Neural crest cell (in vitro differentiated cells): ENCODE measurements at places on chromosomes 13 and 19.

- DNase-seq: no peak
Measured at GRCh38 chr13:113343692-113343968, 20.3 kb downstream of the GRTP1 start.

GRCh38 chr19:58277748-58278540 lies 811 bp upstream of the ZNF8 start:
- no peak for DNase-seq

DNA sequence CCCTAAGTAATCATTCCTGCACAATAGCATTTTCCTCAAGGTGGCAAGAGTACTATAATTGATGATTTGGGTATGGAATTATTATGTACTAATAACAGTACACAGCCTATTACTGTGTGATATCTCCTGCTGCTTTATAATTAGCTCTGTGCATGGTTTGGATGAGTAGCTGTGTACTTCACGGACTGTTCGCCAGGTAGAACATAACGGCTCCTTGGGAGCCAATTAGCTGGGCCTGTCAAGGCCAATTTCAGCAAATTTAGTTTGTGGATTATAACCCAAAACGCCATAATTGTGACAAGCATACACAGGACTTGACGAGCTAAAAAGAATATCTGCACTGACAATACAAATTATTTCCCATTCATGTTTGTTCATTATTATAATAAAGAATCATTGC lies 1584.2 kb downstream of the SLITRK1 start:
- DNase-seq: no peak

GRCh38 chr19:3665681-3666544 lies 34.4 kb downstream of the PIP5K1C start:
- peak; percentile 78 for DNase-seq

GRCh38 chr19:38727868-38728660 lies 16.2 kb downstream of the CAPN12 start:
- DNase-seq: no peak

GRCh38 chr19:4503132-4503824 lies 15.0 kb downstream of the PLIN4 start:
- no peak for DNase-seq

DNA sequence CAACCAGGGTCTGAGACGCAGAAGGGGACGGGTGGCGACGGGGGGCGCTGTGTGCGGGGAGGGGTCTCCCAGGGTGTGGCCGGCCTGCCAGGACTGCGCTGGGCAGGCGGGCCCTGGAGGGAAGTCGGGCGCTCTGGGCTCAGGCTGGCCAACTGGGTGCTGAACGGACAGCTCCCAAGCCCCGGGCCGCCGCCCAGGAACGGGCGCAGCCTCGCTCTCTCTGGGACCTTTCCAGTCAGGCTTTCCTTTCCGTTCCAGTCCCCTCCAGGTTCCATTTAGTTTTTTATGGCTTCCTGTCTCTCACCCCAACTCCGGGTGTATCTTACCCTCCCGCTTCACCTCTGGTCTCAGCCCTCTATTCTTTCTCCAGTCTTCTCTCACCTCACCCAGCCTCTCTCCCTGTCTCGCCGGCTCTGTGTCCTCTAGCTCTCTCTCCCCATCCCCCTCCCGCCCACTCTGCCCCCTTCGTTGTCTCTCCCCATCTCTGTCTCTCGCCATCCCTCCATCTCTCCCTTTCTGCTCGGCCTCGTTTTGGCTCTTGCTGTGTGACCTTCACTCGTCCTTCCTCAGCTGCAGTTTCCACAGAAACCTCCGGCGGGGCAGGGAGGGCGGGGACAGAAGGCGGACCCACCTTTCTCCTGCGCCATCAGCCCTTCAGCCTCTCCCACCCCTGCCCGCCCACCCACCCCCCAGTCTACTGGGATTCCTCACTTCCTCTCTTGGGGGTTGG lies 3.3 kb upstream of the ATP1A3 start:
- DNase-seq: peak; percentile 61

GRCh38 chr19:4932711-4933110 lies 23.4 kb downstream of the UHRF1 start:
- DNase-seq: no peak

- no peak for DNase-seq
Measured at GRCh38 chr19:41411968-41412265, 14.3 kb downstream of the BCKDHA start.

- DNase-seq: no peak
Measured at GRCh38 chr13:21065686-21066085, 4.3 kb upstream of the LATS2 start.
